Occipital lobe (tissue), 3 donors: ENCODE measurements at places on chromosomes 4 and X. TPM values are rescaled to one million over a fixed set of nuclear protein-coding genes. Genes with fewer than 3 reads are reported as not detected.

The AMTN gene
- total RNA-seq = not detected

The PLP1 gene
- total RNA-seq = 9.4 TPM

The RBM46 gene
- 0.31 TPM for total RNA-seq

DNA sequence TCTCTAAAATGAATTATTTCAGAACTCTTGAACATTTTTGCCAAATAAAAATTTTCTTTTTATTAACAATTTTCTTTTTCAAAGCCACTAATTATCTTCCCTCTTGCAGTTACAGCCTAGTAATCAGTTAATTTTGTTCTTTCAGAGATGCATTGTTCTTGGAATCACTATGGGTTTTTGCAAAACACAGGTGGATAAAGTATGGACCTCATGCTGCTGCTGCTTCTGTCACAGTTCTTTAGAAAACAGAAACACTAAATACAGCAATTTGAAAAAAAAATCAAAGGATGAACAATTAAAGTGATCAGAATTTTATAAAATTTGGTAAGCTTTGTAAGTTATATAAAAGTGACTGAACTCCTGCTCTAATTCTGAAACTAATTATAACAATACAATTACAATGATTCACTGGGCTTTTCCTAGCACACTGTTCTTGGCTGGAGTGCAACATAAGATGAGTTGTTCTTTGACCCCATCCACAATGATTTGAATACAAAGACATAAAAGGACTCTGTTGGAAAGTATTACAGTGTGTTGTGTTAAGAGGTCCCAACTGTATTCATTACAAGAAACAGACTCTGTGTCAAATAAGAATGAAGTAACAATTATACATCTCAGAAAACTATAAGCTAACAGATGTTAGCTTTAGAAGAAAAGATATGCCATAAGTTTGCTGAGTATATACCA is 59.4 kb upstream of the GK2 start:
- DNase-seq = no peak

- peak; percentile 6 for DNase-seq
Observed at GRCh38 chrX:119605464-119606279, 552 bp downstream of the NKRF start.
